GM13976 (cell line): ENCODE measurements at places on chromosomes 13 and 19.

DNA sequence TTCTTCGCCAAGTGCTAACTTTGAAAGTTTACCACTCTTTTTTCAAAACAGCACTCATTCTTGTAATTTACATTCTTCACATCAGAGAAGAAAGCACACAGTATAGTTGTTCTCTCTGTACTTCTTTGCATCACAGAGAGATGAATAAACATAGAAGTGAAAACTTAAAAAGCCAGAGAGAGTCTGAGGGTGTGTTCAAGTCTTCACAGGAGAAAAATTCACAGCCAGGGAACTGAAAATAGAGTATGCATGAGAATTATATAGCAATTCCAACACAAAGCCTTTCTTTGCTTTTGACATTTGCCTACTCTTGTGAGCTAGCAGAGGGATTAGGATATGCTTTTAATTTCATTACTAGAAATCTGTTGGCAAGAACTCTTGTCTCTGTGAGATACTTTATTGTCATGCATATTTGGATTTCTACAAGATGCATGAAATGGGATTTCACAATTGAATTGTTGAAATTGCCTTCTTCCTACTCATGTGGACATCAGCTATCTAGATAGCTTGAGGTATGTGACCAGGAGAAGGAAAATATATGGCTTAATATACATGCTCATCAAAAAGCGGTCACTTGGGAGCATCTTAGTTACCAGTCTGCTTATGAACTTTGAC, 166.1 kb downstream of the SLC7A1 start:
- DNase-seq = no peak

- DNase-seq = no peak
Measured at GRCh38 chr13:98825659-98826058, 73.2 kb upstream of the SLC15A1 start.

- DNase-seq = no peak
Measured at GRCh38 chr19:42378225-42379215, 11.6 kb downstream of the CNFN start.

- DNase-seq = no peak
Measured at GRCh38 chr13:77853703-77854102, 64.9 kb downstream of the EDNRB start.

- DNase-seq = no peak
Measured at GRCh38 chr13:30738526-30739236, 3.3 kb downstream of the ALOX5AP start.
